COR-L47 (cell line): ENCODE measurements at places on chromosomes 16 and 17.

- no peak for DNase-seq
Observed at GRCh38 chr17:1872976-1873375, 43.2 kb downstream of the RPA1 start.

DNA sequence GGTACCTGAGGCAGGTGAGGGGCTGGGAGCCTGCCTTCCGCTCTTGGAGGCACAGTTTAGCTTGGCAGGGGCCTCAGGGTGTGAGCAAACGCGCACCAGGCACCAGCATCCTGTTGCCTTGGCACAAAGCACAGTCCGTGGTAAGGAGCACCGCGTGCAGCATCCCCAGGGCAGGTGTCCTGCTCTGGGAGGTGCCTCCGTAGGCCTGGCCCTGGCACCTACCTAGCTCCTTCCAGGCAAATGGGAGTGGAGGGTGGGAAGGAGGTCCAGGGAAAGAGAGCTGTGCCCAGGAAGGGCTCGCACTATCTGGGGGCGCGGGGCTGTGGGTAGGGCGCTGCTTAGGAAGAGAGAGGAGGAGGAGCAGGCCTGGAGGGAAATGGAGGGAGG is 3.1 kb upstream of the GSE1 start:
- DNase-seq: no peak

GRCh38 chr16:84502581-84502980 is 1.9 kb downstream of the MEAK7 start:
- no peak for DNase-seq

DNA sequence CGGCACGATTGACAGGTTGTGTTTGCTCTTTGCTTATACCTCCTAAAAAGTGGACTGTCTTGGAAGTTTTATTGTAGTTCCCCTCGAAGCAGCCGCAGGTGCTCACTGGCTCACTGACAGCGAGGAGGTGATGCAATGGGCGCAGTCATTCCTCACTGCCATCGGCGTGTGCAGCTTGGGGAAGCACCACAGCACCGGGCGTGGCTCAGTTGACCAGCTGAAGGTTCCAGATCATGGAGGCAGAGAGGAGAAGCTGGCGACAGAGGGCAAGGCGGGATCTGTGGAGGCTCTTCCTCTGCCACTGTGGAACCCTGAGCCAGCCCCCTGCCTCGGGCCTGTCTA is 72.1 kb upstream of the TNRC6C start:
- no peak for DNase-seq

- DNase-seq: no peak
Observed at GRCh38 chr17:68937890-68938514, 17.2 kb downstream of the ABCA8 start.
